ENCODE measurements at places on chromosomes 4 and X. TPM values are rescaled to one million over a fixed set of nuclear protein-coding genes. Genes with fewer than 3 reads are reported as not detected.

DNA sequence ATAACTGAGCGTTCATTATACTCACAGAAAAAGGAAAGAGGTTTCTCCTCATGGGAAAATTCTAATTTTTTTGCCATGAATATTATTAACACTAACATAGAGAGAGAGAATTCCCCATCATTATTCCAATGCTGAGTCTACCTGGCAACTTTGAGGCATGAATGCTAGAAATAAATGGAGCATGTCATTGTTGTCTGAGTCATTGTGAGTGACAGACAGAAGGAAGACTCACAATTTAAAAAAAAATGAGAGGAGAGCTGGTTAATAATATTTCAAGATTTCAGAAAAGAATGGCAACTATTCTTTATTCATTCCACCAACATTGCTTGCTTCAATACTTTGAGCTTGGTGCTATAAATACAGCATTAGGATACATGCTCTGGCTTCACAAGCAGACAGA, 170.4 kb upstream of the HS3ST1 start:
- DNase-seq = no peak

DNA sequence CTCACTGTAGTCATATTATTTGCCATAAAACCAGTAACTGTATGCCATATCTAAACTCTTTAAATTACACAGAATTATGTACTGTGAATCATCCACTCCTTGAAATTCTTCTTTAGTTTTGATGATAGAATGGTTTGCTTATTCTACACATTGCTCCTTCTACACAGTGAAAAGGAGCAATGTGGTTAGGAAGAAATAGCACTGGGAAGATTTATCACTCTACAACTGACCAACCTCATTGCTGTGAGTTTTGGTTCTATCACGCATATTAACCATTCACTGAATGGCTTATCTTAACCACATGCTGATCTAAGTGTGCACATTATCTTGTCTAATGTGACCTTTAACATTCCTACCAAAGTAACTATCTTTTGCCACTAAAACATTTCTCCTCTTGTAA, 415.7 kb upstream of the NDST4 start:
- no peak for DNase-seq

Gene LARP7
- 35.4 TPM for total RNA-seq

GRCh38 chr4:53598483-53598882, 7.2 kb upstream of the LNX1 start:
- no peak for DNase-seq

DNA sequence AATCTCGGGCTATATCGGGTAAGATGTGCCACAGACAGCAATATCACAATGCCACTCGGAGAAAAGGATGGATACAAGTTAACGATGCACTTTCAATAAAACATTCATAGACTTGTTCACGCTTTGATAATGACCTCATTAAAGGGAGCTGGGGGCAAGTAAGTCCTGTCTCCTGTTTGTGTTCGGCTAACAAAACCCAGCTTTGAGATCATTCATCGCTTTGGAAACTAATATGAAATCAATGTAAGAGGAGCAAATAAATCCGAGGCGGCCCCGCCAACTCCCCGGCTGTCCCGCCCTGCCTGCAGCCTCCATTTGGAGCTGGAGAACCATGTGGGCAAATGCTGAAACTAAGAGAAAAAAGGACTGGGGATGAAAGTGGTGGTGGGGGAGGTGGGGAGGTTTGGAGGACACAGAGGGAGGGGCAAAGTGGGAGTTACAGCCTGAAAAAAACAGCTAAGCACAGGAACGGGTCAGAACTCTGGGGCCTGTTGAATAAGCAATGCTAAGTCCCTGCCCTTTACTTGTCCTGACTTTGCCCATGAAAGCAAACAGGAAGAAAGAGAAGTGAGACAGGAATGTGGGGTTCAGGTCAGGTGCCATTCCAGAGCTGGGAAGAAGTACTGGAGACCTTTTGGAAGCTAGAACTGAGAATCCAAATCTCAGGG, 3.5 kb upstream of the GSX2 start:
- no peak for DNase-seq

- no peak for DNase-seq
Observed at GRCh38 chr4:6714954-6715353, 1.0 kb upstream of the BLOC1S4 start.

DNA sequence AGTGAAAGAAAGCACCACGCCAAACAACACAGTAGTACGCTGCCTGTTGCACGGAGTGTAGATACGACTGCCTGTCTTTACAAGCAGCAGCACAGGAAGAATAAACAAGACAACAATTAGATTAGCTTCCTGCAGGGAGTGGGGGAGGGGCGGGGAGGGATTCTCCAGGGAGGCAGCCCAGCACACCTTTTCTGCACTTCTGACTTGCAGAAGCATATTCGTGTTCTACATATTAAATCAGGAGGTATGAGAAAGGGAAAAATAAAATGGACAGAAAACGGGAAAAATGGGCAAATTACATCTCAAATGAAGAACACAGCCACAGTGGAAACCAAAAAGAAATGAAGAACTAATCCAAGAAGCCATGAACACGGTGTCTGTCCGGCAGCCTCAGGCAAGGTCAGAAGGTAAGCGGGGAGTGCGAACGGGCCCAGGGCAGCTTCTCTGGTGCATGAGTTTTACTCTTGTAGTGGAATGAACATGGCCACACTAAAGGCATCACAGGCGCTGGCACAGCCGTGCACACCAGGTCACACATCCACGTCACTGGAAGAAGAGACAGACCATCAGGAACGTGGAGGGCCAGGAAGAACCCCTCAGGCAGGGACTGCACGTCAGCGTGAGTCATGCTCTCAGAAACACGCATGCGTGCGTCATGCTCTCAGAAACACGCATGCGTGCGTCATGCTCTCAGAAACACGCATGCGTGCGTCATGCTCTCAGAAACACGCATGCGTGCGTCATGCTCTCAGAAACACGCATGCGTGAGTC, 20.1 kb upstream of the ADRA2C start:
- DNase-seq = no peak
